ENCODE measurements at places on chromosomes 16 and 17.

GRCh38 chr17:54259476-54259875, 436.7 kb downstream of the KIF2B start:
- no peak for DNase-seq

- no peak for DNase-seq
Observed at GRCh38 chr16:74565378-74565777, 41.5 kb downstream of the GLG1 start.

DNA sequence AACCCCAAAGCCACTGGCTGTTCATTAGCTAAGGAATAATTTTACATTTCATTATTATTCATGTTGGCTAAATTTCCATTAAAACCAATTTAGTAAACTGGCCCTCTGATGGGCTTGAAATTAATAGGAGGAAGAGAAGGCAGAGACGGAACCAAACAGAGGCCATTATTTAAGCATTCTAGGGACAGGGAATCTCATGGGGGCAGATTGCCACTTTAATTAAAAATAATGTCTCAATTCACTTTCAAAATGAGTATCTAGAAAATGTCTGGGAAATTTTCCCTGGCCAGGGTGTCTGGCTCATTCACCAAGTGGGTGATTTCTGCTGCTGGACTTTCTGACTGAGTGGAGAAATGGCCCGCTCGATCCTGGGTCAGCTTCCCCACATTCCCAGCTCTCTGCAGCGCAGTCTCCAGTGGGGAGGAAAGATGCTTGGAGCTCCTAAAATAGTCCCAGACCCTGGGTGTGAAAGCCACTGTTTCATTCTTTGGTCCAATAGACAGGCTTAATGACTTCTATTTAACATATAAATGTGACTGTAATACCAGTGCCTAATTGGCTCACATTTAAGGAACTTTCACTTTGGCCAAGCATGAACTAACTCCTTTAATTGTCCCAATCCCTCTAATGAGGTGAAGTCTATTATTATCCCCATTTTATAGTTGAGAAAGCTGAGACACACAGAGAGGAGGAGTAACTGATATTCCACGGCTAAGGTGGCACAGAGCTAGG, 64.3 kb downstream of the IRX6 start:
- no peak for DNase-seq

GRCh38 chr17:78105101-78105500, 23.5 kb downstream of the TMC6 start:
- DNase-seq = no peak

All from right kidney (tissue), 9 donors.